ENCODE measurements at places on chromosomes 1 and 21. TPM values are rescaled to one million over a fixed set of nuclear protein-coding genes. Genes with fewer than 3 reads are reported as not detected.
A peak's percentile ranks its signal among the peaks of the same experiment; 100 is the strongest.

C1orf141 gene
- total RNA-seq: not detected

PCSK9 gene
- total RNA-seq: 0.18 TPM

GRCh38 chr21:37224861-37225839, 42.0 kb downstream of the VPS26C start:
- peak overlapping the region; percentile 64 for H3K27ac ChIP-seq
- peaks cover 48% of the 10 kb centered on the region for H3K4me1 ChIP-seq
- no peaks in the 10 kb centered on the region for H3K27me3 ChIP-seq
- DNase-seq: peak; percentile 67

DNA sequence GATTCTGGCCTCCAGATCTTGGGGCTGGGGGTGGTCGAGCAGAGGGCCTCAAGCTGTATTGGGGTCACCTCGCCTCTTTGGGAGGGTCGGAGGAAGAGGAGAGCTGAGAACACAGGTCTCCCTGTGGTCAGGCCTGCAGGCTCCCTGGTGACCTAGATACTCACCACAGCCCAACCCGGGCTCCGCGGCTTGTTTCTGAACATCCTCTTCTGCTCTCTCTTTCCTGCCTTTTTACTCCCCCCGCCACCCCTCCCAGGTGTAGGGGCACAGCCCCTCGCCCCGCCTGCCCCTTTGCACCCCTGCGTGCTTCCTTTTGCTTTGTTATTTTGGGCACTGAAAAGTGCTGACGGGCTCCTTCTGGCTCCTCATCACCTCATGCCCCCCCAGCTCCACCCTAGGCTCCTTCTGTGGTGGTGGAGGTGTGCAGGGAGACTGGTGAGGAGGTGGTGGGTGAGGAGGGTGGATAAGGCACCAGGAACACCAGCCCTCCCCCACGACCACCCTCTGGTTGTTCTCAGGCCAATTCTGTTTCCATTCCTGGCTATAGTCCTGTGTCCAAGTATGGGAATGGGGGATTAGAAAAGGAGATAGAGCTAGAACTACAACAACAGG, 10.6 kb upstream of the LINGO4 start:
- H3K36me3 ChIP-seq: peaks cover 13% of the 10 kb centered on the region
- peak overlapping the region; percentile 80 for H3K27ac ChIP-seq
- no peaks in the 10 kb centered on the region for H3K27me3 ChIP-seq
- peak; percentile 77 for DNase-seq
- peak overlapping the region; percentile 22 for H3K4me3 ChIP-seq
- H3K4me1 ChIP-seq: peaks cover 85% of the 10 kb centered on the region

DNA sequence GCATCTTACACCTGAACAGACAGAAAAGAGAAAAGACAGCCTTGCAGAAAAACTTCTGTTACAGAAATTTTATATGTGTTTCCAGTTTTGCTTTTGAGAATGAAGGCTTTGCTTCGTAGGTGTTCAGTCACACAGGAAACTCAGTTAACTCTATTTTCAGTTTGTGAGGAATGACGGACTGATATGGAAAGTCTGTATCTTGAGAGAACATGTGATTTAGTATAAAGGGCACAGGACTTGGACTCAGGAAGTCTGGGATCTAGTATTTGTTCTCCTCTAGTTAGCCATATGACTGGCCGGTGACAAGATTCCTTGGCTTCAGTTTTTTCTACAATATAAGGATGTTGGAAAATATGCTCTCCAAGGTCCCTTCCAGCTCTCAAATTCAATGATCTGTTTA, 149.1 kb downstream of the OLFM3 start:
- no peaks in the 10 kb centered on the region for H3K27me3 ChIP-seq
- no peak overlapping the region for H3K27ac ChIP-seq
- no peaks in the 10 kb centered on the region for H3K4me1 ChIP-seq
- DNase-seq: no peak
- H3K36me3 ChIP-seq: no peaks in the 10 kb centered on the region
- H3K4me3 ChIP-seq: no peak overlapping the region

DNA sequence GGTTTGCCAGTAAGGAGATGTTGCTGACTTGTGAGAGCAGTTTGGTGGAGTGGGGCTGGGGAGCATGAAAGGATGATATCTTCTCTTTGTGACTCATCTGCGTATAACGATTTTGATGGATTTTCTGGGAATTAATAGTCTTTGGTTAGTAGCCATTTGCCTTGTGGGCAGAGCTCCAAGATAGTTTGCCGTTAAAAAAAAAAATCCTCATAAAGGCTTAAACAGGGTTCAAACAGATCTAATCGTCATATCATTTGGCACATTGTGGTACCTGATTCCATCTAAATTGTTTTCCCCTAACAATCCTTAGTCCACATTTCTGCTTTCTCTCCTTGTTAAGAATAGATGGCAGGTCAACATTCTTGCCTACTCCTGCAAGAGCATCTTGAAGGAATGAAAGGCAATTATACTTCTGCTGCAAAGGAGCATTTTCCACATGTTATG, 168.0 kb downstream of the PPP1R12B start:
- DNase-seq: no peak
- no peaks in the 10 kb centered on the region for H3K27me3 ChIP-seq
- H3K4me3 ChIP-seq: no peak overlapping the region
- peaks cover 5% of the 10 kb centered on the region for H3K4me1 ChIP-seq
- peaks cover 4% of the 10 kb centered on the region for H3K36me3 ChIP-seq
- H3K27ac ChIP-seq: no peak overlapping the region

DNA sequence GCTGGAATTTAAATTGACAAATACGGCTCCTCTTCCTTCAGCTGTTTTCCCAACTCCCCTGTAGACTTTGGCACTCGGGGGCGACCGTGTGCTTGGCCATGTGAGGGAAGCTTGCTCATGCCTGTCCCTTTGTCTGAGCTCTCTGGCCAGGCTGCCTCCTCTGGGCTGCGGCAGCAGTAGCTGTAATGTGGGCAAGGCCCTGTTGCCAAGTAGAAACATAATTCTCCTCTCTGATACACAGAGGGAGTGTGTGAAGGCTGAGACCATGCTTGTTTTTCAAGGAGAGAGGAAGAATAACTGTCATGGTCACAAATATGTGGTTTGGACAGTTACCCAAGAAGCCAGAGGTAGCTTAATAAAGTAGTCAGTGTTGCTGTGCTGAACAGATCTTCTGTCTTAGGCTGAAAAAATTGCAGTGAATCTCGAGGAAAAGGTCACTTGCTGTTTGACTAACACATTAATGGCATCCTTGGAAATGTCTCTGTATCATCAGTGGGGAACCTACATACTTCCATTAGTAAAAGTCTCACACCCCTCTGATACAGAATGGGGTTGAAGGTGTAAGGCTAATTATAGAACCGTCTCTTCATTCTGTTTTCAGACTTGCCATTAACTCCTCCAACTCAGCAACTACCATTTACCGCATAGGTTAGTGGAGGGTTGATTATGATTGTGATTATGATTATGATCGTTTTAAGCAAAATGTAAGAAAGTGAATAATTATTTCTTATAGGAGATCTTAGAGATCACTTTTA, 94.6 kb downstream of the TGFB2 start:
- H3K36me3 ChIP-seq: no peaks in the 10 kb centered on the region
- no peaks in the 10 kb centered on the region for H3K4me1 ChIP-seq
- no peak overlapping the region for H3K27ac ChIP-seq
- H3K4me3 ChIP-seq: no peak overlapping the region
- peaks cover 1% of the 10 kb centered on the region for H3K27me3 ChIP-seq

Data from activated CD4-positive, alpha-beta memory T cell treated with anti-CD3 and anti-CD28 coated beads, Interleukin-2, amount 10 ng/mL, durations not matched to agents 7 days and 5 days (primary cell).